ENCODE measurements at places on chromosomes 6 and 20. TPM values are rescaled to one million over a fixed set of nuclear protein-coding genes. Genes with fewer than 3 reads are reported as not detected.

Gene KIF13A
- 13.5 TPM for total RNA-seq

Gene CGA
- total RNA-seq, result not detected

Gene CRISP2
- under 0.01 TPM for total RNA-seq

Gene MAFB
- total RNA-seq, result 1.1 TPM

Gene PRR18
- under 0.01 TPM for total RNA-seq

Gene LPA
- total RNA-seq, result not detected
